Calu3 (cell line): ENCODE measurements at places on chromosomes 13 and 19.

GRCh38 chr19:18591735-18592385, 3.3 kb downstream of the REX1BD start:
- DNase-seq, result no peak

GRCh38 chr19:48393559-48394330, at the start of gene GRIN2D:
GRIN2D (plus strand) TSS chr19:48393668; CDS start chr19:48398393, 4,725 bp downstream.
- DNase-seq, result no peak

GRCh38 chr13:51746802-51747201, 57.2 kb downstream of the DHRS12 start:
- no peak for DNase-seq

- no peak for DNase-seq
These were observed 24.6 kb upstream of the IGSF23 start for GRCh38 chr19:44588771-44589112.

- DNase-seq, result no peak
These were observed 31.0 kb upstream of the SPRY2 start for GRCh38 chr13:80371840-80372509.

- peak; percentile 51 for DNase-seq
These were observed at the start of gene TLE5 for GRCh38 chr19:3062165-3063105. TLE5 (minus strand) TSS chr19:3062495; CDS start chr19:3062200, 295 bp downstream.

DNA sequence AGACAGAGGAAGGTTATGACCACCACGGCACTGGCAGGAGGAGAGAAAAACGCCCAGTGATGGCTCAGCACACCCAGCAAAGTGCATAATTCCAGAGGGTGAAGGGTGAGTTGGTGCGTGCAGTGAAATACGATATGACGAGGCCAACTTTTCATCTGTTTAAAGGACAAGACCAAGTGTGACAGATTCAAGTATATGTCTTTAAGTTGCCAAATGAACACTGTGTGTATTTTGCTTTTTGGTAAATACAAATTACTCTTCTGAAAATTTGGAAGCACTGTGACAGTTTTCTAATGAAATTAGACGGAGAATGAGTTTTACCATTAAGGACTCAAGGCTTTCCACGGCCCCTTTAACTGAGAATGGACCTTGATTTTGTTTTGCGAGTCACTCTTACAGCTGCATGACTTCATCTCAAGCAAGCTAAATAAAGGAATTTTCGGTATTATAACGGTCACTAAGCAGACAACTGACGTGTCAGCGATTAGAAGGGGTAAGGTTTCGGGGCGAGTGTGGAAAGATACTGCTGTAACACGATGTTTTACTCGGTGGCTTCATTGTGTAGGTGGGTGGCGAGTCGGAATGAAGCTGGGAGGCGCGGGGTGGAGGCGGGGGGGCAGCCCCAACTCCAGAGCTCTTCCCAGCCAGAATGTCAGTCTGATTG, 22.8 kb downstream of the COL4A2 start:
- no peak for DNase-seq

GRCh38 chr13:37319031-37319443, 213.6 kb upstream of the CSNK1A1L start:
- no peak for DNase-seq

GRCh38 chr19:29880498-29881081, 61.4 kb upstream of the URI1 start:
- no peak for DNase-seq

DNA sequence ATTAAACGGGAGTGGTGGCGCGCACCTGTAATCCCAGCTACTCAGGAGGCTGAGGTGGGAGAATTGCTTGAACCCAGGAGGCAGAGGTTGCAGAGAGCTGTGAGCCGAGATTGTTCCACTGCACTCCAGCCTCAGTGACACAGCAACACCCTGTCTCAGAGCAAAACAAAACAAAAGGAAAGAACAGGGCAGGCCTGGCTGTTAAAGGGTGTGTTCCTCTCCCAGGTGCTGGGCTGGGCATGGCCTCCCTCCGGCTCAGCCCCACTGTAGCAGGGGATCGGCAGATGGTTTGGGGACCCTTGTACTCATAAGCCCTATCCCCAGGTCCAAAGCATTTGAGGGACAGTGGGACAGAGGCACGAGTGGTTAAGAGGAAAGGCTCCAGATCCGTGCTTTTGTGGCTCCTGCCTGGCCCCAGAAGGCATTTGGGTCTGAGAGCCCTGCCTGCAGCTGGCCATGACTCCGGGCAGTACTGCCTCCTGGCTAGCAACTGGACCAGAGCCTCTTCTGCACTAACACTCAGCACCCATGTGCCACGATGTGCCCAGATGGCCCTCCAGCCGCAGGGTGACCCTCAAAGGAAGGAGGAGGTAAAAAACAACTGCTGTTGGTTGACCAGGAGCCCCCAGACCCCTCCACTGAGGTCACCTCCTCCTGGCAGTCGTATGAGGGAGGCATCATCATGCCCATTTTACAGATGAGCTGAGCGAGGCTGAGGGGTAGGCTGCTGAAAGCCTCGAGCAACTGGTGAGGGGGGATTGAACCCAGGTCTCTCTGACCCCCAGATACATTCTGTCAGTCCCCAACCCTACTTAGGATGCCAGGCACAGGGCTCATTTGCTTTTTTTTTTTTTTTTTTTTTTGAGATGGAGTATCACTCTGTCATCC, 10.0 kb downstream of the RFX1 start:
- DNase-seq, result no peak
